Activated naive CD4-positive, alpha-beta T cell treated with anti-CD3 and anti-CD28 coated beads, Interleukin-2, amount 10 ng/mL, durations not matched to agents 7 days and 5 days (primary cell): ENCODE measurements at places on chromosomes 16 and 17.
A peak's percentile ranks its signal among the peaks of the same experiment; 100 is the strongest.

GRCh38 chr16:89300311-89300975 is 82.9 kb downstream of the ZNF778 start:
- DNase-seq: no peak

- no peak for DNase-seq
Measured at GRCh38 chr16:4093495-4094126, 22.6 kb downstream of the ADCY9 start.

DNA sequence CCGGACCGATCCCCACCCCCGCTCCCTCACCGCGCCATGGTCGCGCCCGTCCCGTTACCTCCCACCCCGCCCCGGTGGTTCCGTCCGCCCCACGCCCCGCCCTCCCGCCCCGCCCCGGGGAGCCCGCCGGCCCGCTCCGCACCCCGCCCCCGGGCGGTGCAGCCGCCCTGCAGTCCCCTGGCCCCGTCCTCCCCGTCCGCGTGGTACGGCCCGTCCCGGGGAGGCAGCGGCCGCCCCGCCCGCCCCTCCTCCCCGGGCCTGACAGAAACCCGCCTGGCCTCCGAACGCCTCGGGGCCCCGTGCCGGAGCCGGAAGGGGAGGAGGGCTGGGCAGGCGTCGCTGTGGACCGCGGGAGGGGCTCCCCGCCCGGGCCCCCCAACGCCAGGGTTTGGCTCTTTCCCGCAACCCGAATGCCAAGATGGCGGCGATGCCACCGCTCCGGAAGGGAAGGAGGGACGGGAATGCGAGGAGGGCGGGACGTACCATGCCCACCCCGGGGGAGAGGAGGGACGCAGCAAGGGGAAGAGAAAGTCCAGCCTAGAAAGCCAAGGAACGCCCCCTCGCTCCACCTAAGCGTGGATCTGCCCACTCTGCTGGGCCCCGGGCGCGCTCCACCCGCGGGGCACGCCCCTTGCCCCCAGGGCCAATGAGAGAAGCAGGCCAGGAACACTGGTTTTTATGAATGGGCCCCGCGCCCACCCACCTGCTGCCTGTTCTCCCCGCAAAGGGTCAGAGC is at the start of gene PIP4K2B:
Gene PIP4K2B (minus strand): TSS at position 56 of the 736 bp plus-strand sequence. CDS start 132 bp downstream, outside the sequence.
- peak; percentile 95 for DNase-seq

DNA sequence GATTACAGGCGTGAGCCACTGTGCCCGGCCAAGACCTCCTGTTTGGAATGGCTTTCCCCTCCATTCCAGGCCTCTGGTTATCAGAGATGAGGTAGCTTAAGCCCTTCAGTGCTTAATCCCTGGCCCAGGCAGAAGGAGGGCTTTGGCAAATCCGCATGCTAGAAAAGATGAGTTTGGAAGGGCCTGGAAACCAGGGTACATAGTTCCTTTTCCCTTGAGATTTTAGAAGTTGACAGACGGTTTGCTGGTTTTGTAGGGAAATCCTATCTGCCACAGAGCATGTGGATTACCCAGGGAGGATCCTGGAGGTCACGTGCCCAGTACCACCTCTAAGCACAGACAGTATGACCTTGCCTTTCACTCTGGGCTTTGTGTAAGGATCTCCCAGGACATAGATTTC is 114.7 kb upstream of the CACNG3 start:
- no peak for DNase-seq

DNA sequence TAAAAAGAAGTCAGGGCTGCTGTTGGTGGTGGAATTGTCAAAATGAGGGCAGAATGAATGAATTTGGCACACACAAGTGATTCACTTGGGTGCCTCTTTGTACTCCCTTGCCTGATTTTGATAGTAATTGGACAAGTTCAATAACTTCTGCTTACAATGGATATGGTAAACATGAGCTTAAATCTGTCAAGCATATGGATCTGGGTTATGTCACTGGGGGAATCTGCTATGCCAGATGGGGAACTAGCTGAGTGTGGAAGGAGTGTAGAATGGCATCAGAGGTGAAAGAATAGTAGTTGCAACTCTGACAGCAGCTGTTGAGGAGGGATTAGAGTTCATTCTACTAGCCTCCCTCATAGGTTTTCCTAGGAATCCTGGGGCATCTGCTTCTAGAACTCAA is 724.2 kb upstream of the CDH8 start:
- no peak for DNase-seq

GRCh38 chr17:76356803-76357456 is 3.2 kb upstream of the PRPSAP1 start:
- no peak for DNase-seq

DNA sequence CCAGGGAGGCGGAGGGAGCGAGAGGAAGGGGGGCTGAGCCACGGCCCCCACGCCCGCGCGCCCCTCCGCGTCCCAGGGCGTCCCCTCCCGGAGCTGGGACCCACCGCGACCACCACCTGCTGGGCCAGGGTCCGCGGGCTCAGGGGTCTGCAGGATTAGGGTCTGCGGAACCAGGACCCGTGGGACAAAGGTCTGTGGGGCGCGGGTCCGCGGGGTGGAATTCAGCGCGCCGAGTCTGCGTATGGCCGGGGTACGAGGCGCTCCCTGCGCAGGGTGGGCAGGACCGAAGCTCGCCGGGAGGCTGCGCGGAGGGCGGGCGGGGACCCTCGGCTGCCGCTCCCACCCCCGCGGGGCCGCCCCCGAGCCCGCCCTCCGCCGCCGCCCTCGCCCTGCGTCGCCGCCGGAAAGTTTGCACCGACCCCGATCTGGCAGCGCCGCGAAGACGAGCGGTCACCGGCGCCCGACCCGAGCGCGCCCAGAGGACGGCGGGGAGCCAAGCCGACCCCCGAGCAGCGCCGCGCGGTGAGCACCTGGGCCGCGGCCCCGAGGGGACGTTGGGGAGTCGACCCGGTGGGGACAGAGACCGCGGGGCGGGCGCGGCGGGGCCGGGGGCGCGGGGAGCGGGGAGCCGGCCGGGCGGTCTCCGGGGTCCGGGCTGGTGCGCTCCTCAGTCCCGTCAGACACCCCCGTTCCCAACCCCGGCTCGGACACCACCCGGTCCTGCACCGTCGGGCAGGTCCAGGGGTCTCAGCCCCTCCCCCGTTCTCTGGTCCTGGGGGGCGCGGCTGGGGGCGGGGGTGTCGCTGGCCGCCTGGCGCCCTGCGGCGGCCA is at the start of gene GCGR:
Gene GCGR (plus strand): TSS at position 423 of the 831 bp plus-strand sequence. CDS start 4,869 bp downstream, outside the sequence.
- no peak for DNase-seq

DNA sequence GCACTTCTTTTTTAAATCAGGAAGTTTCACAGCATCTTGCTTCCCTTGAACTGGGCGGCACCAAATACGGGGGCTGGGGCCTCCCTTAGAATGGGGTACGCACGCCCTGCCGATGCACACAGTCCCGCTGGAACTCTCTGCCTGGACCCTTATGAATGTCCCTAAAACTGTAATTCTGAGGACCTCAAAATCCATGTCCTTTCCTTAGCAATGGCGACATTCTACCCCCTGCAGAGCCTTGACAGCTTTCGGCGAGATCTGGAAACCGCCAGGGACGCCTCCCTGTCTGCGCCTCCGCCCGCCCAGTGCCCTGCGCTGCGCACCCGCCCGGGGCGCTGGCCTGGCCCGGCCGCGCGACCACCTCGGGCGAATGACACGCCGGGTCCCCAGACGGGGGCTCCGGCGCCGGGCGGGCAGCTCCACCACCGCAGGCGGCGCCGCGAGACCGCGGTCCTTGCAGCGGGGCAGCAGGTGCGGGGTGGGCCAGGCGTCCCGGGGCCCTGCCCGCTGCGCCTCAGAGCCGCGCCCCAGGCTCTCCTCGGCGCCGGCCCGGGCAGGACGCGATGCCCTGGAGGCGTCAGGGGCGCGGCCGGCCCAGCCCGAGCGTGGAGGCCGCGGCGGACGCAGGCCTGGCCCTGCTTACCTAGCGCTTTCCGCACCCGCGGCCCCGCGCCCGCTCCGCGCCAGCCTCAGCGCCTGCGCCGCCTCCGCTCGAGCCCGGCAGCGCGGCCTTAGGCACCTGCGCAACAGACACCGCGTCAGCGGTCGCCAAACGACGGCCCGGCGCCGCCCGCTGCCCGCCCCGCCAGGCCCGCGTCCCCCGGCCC is 548 bp downstream of the HAGH start:
- peak; percentile 79 for DNase-seq

DNA sequence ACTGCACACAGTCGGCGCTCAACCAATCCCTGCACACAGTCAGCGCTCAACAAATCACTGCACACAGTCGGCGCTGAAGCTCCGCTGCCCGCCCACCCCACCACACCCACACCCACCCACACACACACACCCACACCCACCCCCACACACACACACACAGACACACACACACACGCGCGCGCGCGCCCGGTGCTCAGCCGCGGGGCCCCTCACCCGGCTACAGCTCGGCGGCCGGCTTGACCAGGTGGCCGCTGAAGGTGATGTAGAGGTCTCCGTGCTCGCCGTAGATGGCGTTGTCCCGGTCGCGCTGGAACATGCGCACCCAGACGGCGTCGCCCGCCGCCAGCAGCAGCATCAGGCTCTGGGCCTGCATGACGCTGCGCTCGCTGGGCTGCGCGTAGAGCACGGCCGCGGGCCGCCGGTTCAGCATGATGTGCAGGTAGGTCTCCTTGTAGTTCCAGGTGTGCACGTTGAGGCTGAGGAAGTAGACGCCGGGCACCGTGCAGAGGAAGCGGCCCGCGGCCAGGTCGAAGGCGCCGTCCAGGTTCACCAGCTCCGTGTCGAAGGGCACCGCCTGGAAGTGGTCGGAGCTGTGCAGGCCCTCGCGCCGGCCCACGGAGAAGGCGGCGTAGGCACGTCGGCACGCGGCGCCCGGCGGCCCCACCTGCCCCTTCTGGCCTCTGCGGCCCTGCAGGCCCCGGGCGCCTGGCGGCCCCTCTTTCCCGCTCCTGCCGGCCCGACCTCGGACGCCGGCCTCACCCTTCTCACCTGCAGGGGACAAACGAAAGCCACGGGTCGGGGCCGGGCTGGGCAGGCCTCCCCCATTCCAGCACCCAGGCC is 2.5 kb downstream of the C1QTNF8 start:
- DNase-seq: peak; percentile 46

DNA sequence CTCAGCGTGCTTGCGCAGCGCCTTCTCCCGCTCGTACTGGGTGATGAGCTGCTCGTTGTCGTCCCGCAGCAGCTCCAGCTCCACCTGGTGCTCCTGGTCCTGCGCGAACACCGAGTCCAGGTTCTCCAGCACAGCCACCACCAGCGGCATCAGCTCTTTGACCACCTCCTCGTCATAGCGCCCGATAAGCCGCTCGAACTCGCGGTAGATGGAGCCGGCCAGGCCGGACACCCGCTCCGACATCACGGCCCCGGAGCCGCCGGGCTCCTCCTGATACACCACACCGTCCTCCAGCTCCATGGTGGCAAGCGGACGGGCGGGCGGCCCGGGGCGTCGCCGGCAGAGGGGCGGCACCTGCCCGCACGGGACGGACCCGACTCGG is 320 bp downstream of the SPAG9 start:
- peak; percentile 66 for DNase-seq

DNA sequence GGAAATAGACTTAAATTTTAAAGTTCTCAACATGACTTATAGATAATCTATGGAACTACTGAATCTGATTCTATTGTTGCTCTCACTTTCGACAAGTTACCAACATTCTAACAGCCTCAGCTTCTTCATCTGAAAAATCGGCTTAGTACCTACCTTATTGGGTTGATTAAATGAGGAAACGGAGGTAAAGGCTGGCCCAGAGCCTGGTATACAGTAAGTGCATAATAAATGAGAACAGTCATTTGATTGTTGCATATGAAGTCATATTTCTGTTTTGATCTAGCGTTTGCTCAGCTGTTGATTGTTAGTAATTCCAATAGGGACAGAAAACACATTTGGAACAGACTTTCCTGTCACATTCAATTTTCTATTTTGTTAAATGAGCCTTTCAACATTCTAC is 4.6 kb downstream of the VPS35L start:
- no peak for DNase-seq

DNA sequence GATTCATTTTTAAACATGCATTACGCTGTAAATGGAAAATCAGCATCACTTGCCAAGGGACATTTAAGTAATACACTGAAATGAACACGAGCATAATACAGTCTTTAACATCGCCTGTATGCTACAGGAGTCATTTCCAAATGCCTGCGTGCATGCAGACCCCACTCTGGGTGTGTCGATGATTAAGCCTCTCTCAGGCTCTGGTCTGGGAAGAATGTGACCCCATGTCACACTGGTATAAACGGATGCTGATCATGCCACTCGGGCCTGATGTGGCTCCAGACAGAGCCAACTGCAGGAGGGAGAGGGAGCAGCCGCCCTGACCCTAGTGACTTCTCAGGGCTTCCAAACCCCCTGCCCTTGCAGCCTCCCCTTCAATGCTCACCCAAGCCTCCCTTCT is 10.8 kb downstream of the EMP2 start:
- no peak for DNase-seq

DNA sequence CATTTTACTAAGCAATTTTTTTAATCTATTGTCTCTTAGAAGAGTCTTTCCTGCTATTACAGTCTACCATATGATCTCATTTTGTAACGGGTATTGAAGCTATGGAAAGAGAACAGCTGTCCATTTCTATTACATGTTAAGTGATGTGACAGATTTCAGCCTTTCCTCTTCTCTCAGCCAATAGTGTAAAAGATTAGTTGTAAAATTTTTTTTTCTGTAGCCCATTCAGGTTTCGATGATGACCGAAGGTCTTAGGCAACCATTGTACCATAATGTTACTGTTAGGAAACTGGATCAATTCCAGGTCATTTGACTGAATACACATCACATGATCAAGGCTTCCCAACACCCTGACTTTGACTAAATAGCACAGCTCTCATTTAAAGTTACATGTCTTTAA is 147.6 kb upstream of the HLF start:
- DNase-seq: no peak

DNA sequence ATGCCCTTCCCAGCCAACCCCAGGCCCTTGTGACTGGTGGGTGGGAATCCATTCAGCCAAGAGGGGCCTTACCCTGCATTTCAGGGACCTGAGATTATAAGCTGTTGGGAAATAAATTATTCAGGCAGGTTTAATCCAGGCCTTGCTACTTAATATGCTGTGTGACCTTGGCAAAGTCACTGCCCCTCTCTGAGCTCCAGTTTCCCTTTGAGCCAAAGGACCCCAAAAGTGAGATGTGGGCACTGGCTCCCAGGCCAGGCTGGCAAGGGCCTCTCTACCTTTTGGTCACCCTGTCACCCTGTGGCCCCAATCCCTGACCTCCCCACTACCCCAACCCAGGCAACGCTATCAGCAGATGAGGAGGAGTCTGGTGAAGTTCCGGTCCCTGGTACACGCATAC is 33.9 kb downstream of the MYO15A start:
- no peak for DNase-seq

DNA sequence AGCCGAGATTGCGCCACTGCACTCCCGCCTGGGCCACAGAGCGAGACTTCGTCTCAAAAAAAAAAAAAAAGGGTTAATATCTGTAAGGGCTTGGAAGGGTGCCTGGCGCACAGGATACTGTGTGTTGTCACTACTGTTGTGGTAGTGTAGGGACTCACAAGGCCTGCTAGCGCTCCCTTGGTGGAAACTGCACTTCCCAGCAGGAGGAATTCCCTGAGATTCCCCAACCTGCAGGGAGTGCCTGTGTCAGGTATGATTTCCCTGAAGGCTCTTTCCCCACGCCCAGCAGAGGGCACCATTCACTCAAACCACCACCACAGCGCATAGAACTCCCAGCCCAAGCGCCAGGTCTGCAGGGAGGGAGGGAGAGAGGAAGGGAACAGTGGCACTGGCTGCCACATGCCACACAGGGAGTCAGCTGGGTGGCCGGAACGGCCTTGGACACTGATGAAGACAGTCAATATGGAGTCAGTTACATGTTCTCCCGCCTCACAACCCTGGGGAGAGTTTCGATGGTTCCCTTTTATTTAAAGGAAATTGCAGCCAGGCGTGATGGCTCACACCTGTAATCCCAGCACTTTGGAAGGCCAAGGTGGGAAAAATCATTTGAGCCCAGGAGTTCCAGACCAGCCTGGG is 32.7 kb upstream of the CDH1 start:
- peak; percentile 71 for DNase-seq
